ENCODE measurements at places on chromosomes 2 and 18.

DNA sequence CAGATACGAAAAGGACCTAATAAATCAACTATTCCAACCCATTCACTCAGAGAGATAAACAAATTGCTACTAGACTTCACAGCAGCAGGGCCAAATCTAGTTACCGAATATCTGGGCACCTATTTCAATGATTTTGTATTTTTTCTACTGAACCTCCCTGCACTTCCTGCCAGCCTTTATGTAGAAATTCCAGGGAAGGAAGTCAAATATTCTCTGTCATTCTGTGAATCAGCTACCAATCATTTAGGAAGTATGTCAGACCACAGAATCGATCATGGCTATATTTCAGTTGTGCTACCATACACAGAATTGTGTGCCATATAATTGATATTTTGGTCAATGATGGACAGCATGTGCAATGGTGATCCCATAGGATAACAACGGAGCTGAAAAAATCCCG, 109.6 kb upstream of the SPOPL start:
- DNase-seq: no peak

- no peak for DNase-seq
Measured at GRCh38 chr18:31426021-31426420, 21.5 kb upstream of the DSG3 start.

- DNase-seq: no peak
Measured at GRCh38 chr2:218003281-218003944, 618 bp upstream of the TNS1 start.

DNA sequence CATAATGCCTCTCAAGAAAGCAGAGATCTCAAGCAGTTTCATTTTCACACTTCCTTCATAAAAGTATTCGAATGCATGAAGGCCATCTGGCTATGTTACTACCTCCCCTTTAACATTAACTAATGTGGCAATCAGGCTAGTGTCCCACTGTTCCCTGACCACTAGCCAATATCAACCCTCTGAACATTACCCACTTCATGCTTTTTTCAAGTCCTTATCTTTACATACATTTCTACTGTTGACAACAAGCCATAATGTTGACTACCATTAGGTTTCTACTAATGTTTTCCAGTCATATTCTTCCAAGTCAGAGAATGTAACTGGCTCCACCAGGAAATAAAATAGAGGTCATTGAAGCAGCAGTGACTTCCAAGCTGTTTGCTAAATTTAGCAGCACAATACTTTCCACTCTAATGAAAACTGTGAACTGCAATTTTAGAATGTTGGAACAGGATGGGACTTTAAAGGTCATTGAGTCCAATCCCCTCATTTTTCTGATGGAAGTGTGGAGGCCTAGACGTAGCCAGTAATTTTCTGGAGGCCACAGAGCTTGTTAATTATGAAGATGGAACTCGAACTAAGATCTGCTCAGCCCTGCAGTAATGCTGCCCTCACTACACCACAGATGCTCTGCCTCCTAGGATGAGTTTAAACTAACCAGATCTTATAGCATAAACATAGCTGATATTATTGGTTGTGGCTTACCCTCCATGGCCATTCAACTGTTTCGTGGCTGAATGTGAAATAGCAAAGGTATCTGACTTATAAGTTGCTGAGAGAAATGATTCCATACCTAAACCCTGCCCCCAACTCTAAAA, 630 bp upstream of the PPP1R1C start:
- DNase-seq: no peak

DNA sequence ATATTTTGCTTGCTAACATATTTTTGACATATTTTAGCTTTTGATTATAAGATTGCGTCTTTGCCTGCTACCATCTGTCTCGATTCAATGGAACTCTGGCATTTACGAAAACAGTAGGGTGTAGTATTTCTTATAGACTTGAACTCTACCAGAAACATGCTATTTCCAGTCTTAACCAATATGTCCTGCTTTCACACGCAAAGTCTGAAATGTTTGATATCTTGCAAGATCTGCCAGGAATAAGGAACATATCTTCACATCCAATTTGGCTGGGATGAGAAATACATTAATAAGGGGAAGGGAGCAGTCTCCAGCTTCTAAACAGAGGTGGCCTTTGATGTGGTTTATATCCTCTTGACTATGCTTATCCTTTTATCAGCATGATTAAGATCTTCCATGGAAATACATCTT, 299.4 kb downstream of the ZNF521 start:
- no peak for DNase-seq

GRCh38 chr2:232487385-232488096, at the start of gene ECEL1:
Gene ECEL1, minus strand, starts transcription at chr2:232487834. Its CDS starts 1,181 bp downstream, at chr2:232486653.
- no peak for DNase-seq

- peak; percentile 10 for DNase-seq
Measured at GRCh38 chr18:31100436-31101182, 1.6 kb downstream of the DSC2 start.

GRCh38 chr18:4631239-4631638, 176.1 kb upstream of the DLGAP1 start:
- no peak for DNase-seq

DNA sequence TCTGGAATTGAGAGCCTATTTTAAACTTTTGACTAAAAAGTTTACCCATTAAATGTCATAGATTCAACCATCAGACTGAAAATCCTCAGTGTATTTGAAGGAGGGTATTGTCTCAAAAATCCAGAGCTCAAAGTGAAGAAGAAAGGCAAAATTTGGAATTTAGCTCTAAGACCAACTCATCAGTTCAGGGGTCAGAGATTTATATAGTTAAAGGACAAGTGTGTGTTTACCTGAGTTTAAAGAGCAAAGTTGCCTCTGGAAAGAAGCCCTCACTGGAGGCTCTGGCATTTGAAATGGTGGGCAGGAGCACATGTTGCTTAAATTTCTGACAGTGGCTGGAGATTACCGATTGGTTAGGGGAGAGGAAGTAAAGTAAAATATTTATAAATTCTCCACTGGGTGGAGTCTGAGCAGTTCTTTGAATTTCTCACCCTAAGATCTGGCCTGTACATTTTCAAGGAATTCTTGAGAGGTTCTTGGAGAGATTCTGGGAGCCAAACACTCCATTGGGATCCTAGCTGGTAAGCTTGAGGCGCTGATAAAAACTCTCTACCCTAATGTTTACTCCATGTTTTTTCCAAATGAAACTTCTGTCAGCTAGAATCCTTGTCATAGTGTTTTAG, at the start of gene KYNU:
TSS of gene KYNU (plus strand) at position 449 of the 623 bp plus-strand sequence. CDS start 7,704 bp downstream, outside the sequence.
- DNase-seq: no peak

- no peak for DNase-seq
Measured at GRCh38 chr2:50309503-50309902, 722.4 kb downstream of the NRXN1 start.

DNA sequence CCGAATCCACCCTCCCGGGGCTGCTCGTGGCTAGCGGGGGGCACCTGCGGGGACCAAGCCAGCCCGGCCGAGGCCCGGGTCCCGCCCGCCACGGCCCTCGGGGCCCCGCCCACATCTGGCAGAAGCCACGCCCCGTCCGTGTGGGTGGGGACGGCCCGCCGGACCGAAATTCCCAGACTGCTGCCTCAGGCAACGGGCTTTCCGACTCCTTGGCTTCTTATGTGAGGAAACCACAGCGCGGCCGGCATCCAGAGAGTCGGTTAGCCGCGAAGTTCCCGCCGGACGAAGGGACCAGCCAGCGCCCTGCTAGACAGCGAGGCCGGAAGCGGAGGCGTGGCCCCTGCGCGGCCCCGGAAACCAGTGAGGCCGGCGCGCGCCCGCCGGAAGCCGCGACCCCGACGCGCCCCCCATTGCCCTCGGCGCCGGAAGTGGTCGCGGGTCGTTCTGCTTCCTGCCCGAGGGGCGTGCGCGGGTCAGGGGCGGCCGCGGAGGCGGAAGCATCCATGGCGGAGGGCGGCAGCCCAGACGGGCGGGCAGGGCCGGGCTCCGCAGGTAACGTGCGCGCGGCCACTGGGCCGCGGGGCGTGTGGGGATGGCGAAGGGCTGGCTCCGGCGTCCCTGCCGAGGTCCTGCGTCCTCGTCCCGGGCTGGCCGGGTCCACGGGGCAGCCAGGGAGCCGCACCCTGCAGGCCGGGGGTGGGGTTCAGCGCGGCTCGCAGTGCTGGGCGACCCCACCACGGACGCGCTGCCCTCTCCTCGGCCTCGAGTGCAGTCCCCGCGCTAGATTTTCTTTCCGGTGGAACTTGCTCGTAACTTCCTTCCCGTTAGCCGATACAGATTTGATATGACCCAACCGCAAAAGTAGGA, at the start of gene ASB1:
TSS of gene ASB1 (plus strand) at position 360 of the 867 bp plus-strand sequence. CDS start at position 504, 144 bp downstream.
- DNase-seq: peak; percentile 79

- no peak for DNase-seq
Measured at GRCh38 chr2:150484461-150485021, 2.9 kb downstream of the RND3 start.

GRCh38 chr2:238796223-238796885, 51.5 kb upstream of the TWIST2 start:
- no peak for DNase-seq

- DNase-seq: no peak
Measured at GRCh38 chr2:186543561-186544131, 46.2 kb upstream of the ITGAV start.

DNA sequence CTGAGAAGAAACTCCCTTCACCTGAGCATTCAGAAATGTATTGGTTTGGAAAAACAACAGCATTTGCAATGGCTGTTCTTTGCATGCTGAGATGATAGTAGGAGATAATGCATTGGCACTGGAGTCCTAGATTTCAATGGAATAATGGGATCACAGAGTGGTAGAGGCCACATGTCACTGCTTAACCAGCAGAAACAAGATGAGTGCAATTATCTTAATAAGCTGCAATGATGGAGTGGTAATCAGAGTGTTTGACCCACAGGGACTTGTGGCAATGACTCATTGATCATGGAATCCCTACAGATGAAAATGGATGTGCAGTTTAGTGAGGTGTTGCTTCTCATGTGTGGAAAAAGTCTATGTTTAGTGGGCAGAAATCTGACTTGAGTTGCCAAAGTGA, 218.8 kb upstream of the ZEB2 start:
- DNase-seq: no peak

DNA sequence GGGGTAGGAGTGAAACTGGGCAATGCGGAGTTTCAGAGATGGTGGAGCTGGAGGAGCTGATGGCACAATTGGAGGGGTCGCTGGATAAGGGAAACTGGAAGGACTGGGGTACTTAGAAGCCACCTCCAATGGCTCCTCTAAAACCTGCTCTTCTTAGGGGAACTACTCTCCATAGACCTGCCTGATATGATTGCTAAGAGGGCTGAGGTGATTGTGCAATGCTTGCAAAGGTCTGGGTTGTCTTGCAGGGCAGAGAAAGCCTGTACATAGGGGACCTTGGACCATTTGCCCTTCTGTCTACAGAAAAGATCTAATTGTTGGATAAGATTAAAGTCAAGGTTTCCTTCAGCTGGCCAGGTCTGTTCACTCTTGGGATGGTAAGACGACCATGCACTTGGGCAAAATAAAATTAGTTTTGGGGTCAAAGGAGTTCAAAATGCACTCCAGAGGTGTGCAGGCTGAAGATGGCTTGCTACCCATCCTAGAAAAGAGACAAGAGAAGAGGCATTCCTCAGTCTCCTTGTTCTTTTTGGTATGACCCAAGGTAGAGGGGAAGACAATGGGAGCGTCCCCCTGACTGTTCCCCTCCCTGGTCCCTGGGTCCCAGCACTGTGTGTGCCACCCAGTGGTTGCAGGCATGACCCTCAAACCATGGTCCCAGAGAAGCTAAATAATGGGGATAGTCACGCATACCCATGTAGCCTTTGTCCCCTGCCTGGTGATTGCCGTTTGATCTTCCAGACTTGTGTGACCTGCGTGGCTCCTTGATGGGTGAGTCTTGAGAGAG, 41.1 kb downstream of the STK17B start:
- no peak for DNase-seq

DNA sequence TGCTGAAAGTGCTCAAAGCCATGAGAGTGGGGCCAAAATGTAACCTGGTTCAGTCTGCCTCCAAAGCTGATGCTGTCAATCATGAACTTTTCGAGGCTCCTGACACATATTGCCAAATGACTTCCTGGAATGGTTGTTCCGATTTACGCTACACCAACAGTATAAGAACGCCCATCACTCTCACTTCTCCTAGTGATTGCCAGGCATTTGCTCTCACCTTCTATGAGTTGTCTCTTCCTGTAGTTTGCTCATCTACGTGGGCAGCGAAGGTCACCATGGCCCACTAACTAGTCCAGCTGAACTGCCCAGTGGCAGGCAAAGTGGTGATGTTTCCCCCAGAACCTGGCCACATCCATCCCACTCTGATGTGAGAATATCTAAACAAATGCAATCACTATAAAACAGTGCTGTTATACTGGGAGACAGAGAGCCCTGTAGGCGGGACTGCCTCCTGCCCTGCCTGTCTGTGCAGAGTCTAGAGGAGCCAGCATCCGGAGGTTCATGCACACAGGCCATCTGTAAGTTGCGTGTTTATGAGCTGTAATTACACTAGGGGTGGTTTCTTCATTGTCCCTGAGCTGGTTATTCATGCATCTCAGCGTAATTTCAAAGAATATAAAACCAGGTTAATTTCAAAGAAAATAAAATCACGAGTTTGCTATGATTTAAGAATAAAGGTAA, 8.8 kb upstream of the CABLES1 start:
- no peak for DNase-seq

GRCh38 chr2:169203952-169204351, 134.6 kb downstream of the DHRS9 start:
- DNase-seq: peak; percentile 46

DNA sequence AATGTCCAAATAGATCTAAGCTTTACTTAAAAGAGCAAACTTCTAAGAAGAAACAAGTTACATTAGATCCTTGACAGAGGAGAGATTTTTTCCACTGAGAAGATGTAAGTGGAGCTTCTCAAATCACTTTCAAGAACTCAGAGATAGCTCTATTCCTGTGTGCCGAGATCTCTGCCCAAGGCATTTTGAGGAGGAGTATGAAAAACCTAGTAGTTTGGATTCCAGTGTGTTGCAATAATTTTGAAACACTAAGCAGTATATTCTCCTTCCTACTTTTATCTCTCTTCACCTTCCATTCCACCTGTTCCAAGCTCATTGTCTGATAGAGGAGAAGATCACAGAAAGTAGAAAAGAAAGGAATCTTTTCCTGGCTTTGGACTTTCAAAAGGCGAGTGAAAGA, 192.0 kb upstream of the TANK start:
- DNase-seq: no peak

DNA sequence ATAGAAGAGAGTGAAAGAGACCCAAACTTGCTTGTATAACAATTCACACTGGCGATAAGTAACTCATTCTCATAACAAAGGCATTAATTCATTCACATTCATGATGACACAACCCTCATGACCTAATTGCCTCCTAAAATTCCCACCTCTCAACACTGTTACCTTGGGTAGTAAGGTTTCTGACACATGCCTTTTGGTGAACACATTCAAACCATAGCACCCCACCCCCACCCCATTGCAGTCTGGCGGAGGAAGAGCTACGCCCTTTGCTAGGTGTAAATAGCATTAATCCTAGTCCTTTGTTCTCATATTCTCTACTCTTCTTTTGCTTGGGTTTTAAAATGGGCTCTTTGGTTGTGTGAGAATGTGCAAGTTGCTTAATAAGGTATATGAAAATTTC, 361.5 kb downstream of the DSEL start:
- no peak for DNase-seq

DNA sequence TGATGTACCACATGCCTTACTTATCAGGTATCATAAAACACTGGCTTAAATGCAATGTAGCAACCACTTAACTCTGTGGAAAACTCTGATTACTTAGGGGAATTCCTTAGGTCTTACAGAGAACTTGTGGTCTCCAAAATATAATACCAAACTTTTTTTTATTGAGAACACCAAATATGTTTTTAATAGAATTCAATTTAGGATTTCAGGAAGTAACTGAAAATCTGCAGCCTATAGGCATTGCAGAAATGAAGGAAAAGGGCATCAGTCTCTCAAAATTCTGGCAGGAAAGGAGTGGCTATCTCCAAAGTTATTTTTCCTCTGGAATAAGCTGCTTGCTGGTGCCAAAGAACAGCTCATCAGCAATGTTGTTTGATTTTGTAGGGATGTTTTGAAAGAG, 105.3 kb upstream of the UGP2 start:
- no peak for DNase-seq
